ENCODE measurements at places on chromosomes 16 and 17.

DNA sequence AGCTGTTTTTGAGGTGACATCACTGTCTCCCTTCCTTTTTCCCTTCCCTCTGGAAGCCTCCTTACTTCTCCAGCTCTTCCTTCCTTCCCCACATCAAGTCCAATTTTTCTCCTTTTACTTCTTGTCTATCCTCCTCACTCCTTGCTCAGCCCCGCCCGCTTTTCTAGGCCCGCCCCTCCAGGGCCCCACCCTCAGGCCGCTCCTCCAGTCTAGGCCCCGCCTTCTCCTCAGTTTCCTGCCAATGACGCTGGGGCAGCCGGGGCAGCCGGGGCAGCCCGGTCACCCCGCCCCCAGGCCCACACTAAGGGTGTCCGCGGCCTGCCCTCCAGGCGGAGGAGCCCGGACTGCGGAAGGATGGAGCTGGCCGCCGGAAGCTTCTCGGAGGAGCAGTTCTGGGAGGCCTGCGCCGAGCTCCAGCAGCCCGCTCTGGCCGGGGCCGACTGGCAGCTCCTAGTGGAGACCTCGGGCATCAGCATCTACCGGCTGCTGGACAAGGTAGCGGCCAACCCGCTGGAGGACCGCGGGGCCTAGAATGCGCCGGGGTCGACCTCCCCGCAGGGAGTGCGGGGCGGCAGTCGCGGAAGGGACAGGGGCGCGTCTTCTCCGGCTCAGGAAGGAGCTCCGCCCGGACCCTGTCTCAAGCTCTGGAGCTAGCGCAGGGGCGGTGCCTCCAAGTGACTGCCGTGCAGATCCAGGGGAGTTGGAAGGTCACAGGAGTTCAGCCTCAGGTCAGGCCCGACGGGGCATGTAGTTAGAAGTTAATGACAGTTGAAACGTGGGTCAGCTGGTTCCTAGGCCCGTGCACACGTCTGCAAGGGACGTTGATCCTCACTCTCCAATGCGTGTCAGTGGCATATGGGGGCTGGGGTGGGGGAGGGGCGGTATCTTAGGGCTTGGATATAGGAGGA lies at the start of gene PCTP:
Gene PCTP, plus strand, starts transcription at position 302 of the 908 bp plus-strand sequence. Its CDS starts 53 bp downstream, at position 355.
- peak; percentile 76 for DNase-seq

GRCh38 chr17:66146394-66146793 lies 45.5 kb downstream of the CEP112 start:
- DNase-seq = no peak

- DNase-seq = no peak
These were observed 29.1 kb downstream of the ARSG start for GRCh38 chr17:68320311-68320865.

DNA sequence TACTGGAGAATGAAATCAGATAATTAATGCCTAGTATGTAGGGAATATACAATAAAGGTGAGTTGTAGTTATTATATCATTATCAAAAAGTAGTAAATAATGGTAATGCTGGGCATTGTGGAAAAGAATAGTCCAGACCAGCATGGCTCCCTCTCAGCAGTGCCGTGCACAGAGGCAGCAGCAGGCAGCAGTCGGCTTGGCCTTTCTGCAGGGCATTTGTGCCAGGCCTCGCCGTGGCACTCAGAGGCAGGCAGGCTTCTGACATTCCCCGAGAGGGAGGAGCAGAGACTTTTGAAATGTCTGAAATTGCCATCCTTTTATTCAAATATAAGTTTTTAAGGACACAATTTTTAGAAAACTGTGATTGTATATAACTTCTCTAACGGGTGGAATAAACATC lies 15.0 kb downstream of the KIAA0513 start:
- no peak for DNase-seq

- DNase-seq = no peak
These were observed 1002.3 kb downstream of the KCNJ18 start for GRCh38 chr17:22694362-22695227.

DNA sequence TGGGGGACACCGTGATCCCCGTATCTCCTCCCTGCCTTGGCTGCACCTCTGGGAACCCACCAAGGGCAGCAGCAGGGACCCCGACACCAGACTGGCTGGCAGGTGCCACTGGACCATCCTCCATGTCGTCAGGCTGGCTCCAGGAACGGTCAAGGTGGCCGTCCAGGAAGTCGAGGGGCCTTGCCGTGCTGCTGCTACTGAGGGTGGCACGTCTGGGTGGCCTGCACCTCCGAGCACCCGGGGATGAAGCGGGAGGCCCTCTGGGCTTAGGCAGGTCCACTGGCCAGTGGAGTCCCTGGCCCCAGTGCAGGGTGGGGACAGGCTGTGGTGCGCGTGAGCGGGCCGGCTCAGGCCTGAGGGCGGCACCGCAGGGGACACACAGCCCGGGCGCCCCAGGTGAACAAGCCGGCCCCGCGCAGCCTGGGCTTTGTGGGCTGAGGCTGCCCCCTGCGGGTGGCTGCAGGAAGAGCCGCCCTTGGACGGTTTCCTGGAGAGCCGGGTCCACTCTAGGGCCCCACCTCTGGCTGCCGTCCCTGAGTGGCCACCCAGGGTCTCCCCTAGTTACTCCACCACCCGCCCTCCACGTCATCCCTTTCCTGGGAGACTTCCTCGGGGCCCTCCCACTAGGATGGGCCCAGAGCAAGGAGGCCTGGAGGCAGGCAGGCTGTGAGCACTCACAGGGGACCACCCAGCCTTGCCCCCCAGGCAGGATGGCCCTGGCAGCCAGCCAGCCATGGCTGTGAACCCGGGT lies 42.8 kb upstream of the ZC3H18 start:
- DNase-seq = peak; percentile 93

DNA sequence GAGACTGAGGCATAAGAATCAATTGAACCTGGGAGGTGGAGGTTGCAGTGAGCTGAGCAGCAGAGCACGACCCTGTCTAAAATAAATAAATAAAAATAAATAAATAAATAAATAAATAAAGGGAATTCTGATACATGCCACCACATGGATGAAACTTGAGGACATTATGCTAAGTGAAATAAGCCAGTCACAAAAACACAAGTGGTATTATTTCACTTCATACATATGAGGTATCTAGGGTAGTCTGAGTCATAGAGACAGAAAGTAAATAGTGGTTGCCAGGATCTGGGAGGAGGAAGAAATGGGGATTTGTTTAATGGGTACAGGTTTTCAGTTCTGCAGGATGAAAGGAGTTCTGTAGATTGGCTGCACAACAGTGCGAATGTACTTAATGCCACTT lies 16.3 kb downstream of the PIPOX start:
- DNase-seq = no peak

DNA sequence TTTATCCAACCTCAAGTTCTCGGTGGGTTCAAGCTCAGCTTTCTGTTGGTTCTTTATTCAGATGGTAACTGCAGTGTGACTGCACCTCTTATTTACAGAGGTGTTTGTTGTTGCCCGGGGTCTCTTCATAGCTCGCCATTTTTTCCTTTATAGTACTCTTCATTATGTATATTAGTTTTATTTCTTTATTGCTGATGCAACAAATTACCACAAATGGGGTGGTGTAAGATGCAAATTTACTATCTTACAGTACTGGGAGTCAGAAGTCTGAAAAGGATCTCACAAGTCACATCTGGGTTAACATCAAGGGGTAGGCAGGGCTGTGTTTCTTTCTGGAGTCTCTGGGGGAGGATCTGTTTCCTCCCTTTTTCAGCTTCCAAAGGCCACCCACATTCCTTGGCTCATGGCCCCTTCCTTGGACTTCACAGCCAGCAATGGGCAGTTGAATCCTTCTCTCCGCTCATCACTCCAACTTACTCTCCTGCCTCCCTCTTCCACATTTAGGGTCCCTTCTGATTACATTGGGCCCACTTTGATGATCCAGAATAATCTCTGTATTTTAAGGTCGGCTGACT lies 241.2 kb downstream of the HAPSTR1 start:
- DNase-seq = no peak

DNA sequence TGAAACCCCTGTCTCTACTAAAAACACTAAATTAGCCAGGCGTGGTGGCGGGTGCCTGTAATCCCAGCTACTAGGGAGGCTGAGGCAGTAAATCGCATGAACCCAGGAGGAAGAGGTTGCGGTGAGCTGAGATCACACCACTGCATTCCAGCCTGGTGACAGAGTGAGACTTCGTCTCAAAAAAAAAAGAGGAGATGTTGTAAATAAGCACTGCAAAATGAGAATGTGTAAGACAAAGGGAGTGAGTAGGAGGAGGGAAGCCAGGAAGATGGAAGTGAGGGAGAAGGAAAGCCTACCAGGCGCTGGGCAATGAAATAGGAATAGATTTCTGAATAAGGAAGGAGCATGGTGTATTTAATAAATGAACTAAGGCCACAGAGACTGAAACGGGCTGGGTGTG lies 8.7 kb upstream of the PRPF8 start:
- no peak for DNase-seq

DNA sequence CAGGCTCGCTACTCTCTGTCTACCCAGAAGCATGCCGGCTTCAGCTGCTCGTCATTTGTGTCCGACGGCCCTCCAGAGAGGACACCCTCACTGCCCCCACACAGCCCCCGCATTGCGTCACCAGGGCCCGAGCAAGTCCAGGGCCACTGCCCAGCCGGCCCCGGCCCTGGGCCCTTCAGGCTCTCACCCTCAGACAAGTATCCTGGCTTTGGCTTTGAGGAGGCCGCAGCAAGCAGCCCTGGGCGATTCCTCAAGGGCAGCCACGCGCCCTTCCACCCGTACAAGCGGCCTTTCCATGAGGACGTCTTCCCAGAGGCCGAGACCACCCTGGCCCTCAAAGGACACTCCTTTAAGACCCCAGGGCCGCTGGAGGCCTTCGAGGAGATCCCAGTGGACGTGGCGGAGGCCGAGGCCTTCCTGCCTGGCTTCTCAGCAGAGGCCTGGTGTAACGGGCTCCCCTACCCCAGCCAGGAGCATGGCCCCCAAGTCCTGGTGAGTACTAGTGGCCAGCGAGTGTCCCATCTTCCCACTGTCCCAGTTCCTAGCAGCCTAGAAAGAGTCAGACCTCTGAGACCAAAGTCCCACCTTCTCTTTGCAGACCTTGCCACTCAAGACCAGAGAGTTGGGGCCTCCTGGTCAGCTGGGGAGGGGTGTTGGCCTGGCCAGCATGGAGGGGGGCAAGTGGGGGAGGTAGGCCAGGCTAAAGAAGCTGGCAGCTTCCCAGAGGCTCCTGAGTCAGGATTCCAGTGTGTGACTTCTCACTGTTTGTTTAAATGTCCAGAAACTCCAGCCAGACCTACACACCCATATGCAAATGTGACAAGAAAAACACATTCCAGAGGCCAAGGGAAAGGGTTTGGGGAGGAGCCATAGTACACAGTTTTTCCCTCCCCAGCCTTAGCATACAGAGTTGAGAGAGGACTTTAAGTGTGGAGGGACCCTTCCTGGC lies 18.6 kb downstream of the FOXN1 start:
- DNase-seq = no peak

DNA sequence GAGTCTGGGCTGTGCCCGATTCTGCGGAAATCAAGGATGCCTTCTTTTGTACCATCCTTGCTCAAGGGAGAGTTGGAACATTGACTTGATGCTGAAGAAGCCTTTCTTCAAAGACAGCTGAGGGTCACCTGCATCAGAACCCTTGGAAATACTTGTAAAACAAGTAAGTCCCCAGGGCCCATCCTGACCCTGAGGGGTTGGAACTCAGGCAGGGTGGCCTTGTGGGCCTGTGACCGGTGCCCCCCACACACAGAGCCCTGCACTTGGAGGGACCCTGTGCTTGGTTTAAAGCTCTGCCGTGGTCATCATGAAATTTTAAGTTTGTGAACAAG lies 56.9 kb downstream of the WIPI1 start:
- DNase-seq = no peak

GRCh38 chr17:78669975-78670518 lies 92.9 kb upstream of the DNAH17 start:
- no peak for DNase-seq

- no peak for DNase-seq
These were observed 49.4 kb downstream of the TNFRSF13B start for GRCh38 chr17:16922386-16923096.

DNA sequence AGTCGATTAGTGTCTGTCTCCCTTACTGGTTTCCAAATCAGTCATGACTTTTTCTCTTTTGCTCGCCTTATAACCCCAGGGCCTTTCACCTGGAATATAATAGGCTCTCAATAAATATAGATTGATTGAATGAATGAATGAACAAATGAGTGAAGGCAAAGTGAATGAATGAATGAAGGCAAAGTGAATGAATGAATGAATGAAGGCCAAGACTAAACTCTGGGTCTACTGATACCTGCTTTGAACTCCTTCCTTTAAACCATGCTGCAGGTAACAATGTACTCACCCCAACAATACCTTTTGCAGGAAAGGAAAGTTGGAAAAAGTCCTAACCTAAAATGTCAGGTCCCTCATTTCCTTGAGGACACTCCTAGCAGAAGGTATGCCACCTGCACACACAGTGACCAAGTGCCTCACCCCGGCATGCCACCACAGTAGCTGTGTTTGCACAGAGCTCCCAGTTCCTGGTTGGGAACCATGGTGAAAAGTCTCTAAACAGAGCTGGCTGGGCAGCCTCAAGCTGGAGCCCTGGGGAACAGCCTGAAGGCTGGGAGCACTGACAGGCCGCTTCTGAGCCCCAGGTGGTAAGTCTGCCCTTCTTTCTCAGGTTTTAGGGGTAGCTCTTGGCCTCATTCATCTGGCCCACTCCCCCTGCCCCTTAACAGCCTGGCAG lies 42.7 kb upstream of the ANKFN1 start:
- DNase-seq = no peak

GRCh38 chr16:782258-782657 lies 5.9 kb downstream of the RPUSD1 start:
- DNase-seq = no peak

- DNase-seq = no peak
These were observed 28.0 kb downstream of the ARHGAP23 start for GRCh38 chr17:38456031-38456815.

DNA sequence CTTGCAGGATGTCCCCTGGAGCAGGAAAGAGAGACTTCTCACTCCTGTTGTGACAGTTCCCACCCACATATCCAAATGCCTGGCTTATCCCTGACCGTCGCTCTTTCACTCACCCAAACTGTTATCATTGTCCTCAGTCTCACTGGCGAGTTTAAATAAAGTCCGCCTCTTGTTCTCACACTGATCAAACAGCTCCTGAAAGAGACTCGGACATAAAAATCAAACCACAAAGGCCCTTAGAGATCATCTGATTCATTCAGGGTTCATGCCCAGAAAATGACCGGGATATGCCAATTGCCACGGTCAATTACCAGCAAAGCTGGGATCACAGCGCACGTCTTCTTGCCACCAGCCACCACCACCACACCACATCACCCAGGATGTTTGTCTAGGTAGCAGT lies 19.9 kb downstream of the GGA3 start:
- DNase-seq = no peak

- DNase-seq = no peak
These were observed 18.1 kb downstream of the PIPOX start for GRCh38 chr17:29061036-29061435.

GRCh38 chr16:84183911-84184591 lies 2.8 kb downstream of the TAF1C start:
- no peak for DNase-seq

DNA sequence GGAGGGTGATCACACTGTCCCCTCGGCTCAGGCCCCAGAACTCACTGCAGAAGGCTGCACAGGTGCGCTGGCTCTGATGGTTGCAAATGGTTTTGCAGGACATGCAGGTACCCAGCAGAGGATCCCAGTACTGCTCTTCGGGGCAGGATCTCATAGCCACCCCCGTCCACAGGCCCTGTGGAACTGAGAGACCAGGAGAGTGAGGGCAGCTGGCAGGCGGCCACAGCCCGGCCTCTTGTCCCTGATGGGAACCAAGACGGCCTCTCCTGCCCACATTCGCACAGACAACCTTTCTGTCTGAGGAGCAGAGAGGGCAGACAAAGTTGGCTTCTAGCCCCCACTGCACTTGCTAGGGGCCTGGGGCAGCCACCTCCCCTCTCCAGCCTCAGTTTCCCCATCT lies 19.5 kb downstream of the TNFRSF13B start:
- DNase-seq = no peak

GRCh38 chr16:12455287-12455798 lies 348.3 kb downstream of the CPPED1 start:
- no peak for DNase-seq

- no peak for DNase-seq
These were observed 4.3 kb downstream of the ZKSCAN2 start for GRCh38 chr16:25253322-25253721.
